Stimulated activated naive CD8-positive, alpha-beta T cell treated with anti-CD3 and anti-CD28 coated beads, Interleukin-15, amount 100 ng/mL, for 72 hours (primary cell): ENCODE measurements at places on chromosomes 2 and 18.

GRCh38 chr18:393574-393957 lies 106.9 kb downstream of the COLEC12 start:
- DNase-seq: no peak

GRCh38 chr2:56077359-56077915 lies 106.4 kb upstream of the CCDC85A start:
- DNase-seq: no peak

DNA sequence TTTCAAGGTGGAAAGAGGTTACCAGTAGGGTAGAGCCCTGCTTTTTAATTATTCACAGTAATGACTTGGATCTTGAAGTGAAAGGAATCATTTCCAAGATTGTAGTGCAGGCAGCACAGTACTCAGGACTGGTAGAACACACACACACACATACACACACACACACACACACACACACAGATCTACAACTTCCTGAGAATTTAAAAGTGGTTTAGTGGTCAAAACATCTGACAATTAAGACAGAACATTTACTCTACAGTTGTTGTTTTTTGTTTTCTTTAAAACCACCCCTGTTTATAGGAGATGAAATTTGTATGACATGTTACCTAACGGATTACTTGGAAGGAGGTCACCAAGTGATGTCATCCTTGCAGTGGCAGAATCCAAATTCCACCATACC lies 146.7 kb upstream of the VRK2 start:
- no peak for DNase-seq

- DNase-seq: no peak
Measured at GRCh38 chr2:95377216-95378123, 25.0 kb upstream of the FAHD2A start.

DNA sequence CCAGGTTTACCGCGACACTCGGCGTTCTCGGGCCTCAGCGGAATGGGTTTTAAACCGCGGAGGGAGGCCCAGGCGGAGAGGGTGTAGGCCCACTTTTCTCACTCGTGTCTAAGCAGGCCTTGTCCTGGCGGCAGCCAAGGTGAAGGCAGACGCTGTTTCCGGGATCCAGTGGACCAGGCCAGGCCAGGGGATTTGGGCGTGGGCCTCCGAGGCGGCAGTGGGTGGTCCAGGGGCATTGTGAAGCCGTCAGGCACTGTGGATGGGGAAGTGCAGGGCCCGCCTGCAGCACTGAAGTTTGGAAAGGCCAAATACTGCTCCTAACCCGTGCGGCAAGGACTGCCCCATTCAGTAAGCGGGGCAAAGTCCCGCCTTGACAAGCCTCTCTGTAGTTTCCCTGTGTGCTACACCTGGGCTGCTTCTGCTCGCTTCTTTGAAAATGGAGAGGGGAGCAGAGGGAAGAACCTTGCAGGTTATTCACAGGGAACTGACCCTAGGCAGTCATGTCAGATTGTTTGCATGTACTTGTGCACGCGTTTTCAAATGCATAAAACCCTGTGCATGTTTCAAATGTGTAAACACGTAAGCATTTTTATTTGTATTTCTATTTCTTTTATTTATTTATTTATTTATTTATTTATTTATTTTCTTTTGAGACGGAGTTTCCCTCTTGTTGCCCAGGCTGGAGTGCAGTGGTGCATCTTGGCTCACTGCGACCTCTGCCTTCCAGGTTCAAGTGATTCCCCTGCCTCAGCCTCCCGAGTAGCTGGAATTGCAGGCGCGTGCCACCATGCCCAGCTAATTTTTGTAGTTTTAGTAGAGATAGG lies 7.5 kb upstream of the DLX2 start:
- DNase-seq: no peak

DNA sequence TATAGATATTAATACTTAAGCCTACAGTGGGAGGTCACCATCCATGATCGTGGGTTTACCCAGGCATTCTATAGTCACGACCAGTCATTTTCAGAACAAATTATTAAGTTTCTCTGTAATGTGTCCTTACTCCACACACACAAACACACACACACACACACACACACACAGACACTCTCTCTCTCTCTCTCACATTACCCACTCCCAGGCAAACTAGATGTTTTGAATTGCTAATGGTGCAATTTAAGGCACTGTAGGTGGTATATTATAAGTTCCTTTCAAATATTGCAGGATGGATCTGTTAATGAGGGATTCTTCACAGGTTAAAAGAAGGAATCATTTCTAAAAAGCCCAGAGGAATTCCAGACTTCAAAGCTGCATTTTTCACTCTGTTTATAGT lies 657.8 kb downstream of the MBD2 start:
- no peak for DNase-seq
